RKO (cell line): ENCODE measurements at places on chromosomes 7 and 10.

DNA sequence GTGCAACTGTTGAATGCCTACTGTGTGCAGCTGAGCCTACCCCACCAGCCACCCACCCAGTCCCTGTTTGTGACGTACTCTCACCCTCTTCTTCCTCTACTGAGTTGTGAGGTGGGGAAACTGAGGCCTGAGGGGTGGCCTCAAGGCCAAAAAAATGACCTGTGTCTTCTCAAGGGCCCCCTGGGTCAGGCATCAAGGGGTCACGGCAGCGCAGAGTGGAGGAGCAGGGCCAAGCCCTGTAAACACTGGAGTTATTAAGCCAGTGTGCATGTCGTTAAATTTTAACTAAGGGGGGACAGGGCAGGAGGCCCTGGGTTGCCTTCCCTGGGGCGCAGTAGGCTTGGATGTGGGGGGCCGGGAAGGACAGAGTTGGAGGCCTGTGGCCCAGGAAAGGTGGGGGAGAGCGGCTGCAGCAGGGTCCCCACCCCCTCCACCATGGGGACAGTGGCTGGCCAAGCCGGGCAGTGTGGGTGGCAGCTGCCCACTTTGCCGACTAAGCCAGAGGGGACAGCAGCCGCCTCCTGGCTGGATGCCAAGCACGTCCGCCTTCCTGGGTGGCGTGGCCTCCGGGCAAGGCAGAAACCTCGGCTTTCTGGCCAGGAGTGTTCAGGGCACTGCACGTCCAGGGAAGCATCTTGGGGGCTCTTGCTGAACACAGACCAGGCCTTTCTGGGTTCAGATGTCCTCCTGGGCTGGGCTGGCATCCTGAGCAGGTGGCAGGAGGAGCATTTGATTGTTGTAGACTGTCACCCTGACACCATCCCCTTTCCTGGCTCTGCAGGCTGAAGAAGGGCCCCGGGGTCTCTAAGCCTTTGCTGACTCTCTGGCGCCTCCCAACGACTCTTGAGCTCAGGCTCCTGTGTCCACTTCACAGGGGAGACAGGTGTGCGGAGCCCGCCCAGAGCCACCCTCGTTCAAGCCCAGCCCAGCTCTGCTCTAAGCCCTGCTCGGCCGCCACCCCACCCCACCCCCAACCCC, 1.9 kb downstream of the SLC29A4 start:
- no peak for DNase-seq

- DNase-seq: no peak
Measured at GRCh38 chr7:18975276-18975675, 142.2 kb downstream of the TWIST1 start.

- no peak for DNase-seq
Measured at GRCh38 chr10:119691726-119692125, 34.1 kb upstream of the INPP5F start.

GRCh38 chr7:109549471-109550193, 980.0 kb downstream of the DNAJB9 start:
- no peak for DNase-seq

DNA sequence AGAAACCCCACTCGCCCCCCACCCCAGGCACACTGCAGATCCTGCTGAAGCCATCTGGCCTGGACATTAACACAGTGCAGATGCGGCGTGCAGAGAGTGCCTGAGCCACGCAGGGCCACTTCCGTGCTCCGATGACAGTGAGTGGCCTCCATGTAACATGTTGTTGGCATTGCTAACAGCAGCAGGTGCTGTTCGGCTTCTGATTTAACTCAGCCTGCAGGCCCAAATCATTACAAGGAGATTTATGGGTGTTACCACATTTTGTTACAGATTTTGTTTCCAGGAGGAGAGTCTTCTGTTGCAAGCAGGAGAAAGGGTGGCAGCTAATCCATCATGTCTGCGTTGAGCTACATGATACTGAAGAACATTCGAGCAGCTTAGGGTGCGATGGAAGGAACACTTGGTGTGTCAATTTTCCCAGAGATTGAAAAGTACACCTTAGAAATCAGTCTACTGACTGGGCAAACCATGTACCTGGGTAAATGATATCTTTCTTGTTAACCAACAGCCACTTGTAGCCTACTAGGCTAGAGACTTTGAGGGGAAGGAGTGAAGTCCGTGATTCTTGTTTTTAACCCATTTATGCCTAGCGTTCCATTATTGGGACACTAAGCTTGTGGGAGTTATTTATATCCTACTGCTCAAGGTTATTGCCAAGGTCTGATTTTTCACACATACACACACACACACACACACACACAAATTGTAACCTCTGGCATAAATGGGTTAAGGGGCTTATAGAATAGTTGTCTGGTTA, 90.0 kb downstream of the JCAD start:
- DNase-seq: no peak

GRCh38 chr10:31413325-31413724, 94.3 kb downstream of the ZEB1 start:
- DNase-seq: no peak

- DNase-seq: no peak
Measured at GRCh38 chr7:45974540-45975360, 53.7 kb upstream of the IGFBP3 start.

GRCh38 chr7:132092106-132092505, 484.2 kb downstream of the PLXNA4 start:
- DNase-seq: no peak

- no peak for DNase-seq
Measured at GRCh38 chr10:119500821-119501220, 41.7 kb downstream of the RGS10 start.
